ENCODE measurements at places on chromosomes 6 and 20.
A peak's percentile ranks its signal among the peaks of the same experiment; 100 is the strongest.

GRCh38 chr6:89547281-89547680 lies 91.3 kb downstream of the LYRM2 start:
- no peak for DNase-seq

- no peak for DNase-seq
These were observed 9.3 kb downstream of the ECT2L start for GRCh38 chr6:138805016-138805765.

GRCh38 chr6:108594640-108595039 lies 33.9 kb downstream of the FOXO3 start:
- DNase-seq, result no peak

DNA sequence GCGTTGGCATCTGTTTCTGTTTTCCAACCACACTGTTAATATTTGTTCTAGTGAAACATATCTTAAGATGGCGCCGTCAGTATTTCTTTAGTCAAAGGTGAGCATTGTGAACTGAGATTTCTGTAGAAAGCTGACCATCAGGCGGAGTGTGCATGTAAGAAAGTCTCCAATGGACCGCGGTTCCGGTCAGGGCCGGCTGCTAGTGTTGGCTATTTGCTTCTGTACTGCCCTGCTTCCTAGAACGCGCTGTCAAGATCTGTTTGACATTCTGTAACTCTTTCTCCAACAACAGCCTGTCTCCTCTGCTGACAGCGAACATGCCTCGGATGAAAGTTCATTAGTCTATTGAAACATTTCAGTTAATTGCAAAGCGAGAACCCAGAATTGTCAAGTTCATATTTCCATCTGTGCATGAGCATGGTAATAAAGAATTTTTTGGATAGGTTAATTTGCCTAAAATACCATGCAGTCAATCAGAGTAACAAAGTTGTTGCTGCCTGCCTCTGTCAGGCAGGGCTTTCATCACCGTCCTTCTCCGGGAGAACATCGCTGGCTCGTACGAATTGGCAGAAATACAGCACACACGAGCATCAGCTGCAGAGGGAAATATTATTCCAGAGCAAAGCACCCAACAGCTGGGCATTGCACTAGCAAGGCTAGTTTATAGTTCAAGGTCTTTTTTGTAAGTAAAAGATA lies 369.1 kb downstream of the CDH4 start:
- no peak for DNase-seq

GRCh38 chr20:12531626-12532025 lies 477.1 kb upstream of the SPTLC3 start:
- DNase-seq, result no peak

DNA sequence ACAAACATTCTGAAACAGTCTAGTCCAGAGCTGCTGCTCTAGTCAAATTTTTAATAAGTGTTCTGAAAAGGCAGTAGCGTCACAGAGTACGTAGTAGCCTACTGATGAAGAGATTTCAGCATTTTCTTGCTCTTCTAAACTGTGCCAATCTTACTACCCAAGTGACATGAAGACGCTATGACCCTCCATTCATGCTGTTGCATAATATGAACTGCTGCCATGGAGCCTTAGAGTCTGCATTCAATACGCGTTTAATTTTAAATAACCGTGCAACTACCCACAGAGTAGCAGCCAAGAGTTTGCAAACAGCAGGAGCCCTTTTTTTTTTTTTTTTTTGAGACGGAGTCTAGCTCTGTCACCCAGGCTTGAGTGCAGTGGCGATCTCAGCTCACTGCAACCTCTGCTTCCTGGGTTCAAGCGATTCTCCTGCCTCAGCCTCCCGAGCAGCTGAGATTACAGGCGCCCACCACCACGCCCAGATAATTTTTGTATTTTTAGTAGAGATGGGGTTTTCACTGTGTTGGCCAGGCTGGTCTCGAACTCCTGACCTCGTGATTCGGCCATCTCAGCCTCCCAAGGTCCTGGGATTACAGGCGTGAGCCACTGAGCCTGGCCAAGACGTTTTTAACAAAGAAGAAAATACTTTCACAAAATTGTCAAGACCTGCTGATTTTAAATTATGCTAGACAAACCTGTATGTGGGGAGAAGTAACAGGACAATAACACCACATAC lies 44.3 kb downstream of the EZR start:
- no peak for DNase-seq

DNA sequence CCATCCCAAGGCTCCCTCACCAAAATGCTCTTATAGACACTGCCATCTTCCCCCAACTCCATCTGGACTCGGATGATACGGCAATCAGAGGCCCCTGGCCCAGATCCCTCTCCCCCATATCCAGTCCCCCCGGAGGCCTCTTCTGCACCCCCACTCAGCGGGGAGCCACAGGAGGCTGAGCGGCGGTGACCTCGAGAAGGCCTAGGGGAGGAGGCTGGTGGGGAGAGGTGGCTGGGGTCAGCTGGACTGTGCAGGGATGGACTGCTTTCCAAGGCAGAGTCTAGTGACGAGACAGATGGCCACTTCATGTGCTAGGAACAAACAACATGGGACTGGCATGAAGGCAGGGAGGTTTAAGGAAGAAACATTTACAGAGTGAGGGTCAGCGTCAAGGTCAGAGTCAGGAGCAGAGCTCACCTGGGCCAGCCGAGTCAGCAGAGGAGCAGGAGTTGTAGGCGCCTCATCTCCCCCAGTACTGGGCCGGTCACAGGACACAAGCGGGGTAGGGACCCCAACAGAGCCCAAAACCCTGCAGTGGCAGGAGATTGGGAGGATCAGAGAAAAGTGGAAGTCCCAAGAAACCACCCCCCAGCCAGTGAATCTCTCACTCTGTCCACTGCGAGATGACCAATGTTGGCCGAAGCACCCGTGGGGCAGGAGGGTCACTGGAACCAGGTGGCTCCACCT lies 3.7 kb downstream of the PFDN6 start:
- DNase-seq, result no peak

DNA sequence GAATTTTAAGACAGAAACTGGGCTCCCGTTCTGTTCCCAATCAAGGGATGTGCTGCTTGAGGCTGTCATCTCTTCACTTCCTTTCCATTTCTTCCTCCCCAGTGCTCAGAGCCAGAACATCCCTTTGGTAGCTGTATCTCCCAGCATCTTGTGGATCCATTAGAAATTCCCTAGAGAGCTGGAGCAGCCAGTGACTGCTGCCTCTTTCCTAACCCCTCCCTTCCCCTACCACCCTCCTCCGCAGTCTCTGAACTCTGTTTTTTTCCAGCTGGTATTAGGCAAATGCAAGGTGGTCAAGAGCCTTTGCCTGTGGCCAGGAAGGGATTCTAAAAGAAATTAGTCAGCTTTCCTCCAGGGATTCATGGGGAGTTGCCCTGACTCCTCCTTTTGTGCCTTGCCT lies 208.0 kb downstream of the EYA2 start:
- DNase-seq, result no peak

DNA sequence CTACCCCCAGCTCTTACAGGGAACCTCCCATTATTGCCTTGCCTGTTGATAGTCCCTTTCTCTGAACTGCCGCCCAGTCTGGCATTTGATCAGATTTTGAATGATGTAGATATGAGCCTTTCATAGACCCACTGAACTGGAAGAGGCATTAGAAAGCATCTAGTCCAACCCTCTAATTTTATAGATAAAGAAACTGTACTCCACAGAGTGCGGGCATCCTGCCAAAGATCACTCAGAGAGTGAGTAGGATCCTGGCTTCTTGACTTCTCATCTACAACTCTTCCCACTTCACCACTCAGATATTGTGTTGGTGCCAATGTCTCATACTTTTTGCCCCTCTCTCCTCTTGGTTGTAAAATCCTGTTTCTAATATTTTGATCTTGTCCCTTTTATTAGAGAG lies 179.2 kb upstream of the BMP2 start:
- DNase-seq, result no peak

DNA sequence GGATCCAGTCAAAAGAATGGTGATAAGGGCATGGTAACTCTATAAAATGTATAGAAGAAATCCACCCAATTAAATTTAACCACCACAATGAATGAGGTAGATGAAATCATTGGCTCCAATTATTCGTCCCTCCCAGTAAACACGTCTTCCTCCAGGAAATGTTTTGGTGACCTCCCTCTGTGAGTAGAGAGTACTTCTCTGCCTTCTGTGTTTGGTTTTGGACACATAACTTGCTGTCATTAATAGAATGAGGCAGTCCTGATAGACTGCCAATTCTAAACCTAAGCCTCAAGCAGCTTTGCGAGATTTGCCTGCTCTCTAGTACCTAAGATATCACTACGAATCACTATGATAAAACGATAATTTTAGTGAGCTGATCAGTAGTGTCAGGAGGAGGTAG lies 632.8 kb downstream of the HDGFL1 start:
- DNase-seq, result no peak

GRCh38 chr6:74597840-74598239 lies 608.0 kb downstream of the COL12A1 start:
- DNase-seq, result no peak

DNA sequence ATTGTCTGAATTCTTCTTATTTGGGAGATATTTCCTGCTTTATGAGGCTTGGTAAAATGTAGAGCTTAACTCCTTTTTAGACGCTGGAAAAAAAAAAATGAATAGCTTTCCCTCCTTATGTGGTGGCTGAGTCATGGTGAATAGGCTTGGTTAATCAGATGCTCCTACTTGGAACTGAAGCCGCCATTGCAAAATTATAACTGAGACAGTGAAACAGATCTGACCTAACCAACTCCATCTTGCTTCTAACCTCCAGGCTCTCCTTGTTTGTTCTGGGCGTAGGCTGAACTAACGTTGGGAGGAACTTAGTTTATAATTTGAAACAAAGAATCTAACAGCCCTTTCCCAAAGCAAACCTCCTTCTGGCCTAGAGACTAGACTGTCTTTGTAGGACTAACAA lies 43.2 kb upstream of the PLCB4 start:
- DNase-seq, result no peak

DNA sequence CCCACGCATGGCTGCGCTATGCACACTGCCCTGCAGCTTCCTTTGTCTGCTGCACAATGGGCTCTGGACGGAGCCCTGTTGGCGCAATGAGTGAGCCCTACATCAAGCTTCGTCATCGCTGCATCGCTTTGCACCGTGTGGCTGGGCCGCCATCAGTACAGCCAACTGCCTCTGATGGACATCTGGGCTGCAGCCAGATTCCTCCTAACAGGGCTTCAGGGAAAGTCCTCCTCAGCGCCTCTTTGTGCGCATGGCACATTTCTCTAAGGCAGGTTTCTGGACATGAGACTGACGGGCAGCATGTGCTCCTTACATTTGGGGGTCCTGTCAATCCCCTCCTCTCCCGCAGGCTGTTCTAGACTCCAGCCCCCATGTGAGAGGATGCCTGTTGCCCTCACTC lies 29.7 kb upstream of the ANGPT4 start:
- DNase-seq, result no peak

- no peak for DNase-seq
These were observed 166.4 kb upstream of the ZNF217 start for GRCh38 chr20:53760025-53760441.

DNA sequence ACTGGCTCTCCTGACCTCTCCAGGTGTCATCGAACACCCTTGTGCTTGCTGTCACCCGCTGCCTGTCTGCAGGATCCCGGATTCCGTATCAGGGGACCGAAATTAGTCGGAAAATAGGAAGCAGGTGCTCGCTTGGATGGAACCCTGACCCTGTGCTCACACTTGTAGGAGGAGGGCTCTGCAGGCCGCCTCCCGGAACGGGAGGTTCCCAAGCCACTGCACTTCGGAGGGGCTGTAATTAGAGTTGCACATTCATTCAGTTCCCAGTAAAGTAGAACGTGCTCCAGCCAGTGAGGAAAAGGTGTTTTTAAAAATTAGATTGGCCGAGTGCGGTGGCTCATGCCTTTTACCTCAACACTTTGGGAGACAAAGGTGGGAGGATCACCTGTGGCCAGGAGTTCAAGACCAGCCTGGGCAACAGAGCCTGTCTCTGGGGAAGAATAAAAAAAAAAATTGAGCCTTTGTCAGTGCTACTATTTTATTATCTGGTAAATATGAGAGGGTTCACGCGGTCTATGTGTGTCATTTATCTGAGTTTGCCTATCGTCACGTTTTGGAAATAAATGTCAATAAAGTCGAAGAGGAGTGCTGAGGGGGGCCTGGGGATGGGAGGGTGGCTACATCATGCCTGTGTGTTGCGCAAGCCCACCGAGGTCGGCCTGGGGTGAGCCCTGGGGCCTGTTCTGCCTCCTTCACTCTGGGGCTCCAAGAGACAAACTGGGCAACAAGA lies 1.5 kb upstream of the GMEB2 start:
- peak; percentile 59 for DNase-seq

GRCh38 chr6:22536122-22536521 lies 33.2 kb upstream of the HDGFL1 start:
- no peak for DNase-seq

DNA sequence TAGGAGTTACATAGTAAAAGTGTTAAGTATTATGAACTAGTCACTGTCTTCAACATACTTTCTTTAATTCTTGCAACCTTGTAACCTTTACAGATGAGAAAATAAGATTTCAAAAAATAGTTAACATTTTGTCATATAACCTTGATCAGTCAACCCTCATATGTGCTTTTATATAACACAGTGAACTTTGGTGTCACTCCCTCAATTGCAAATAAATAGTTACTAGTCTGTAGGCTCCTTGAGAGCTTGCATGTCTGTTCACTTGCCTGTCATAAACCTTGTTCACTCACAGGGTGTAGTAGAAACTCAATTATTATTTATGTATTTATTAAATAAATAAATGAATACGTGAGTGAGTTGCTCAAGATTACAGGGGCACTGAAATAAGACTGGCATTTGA lies 107.5 kb downstream of the QKI start:
- DNase-seq, result no peak

- DNase-seq, result no peak
These were observed 406 bp upstream of the TRIM26 start for GRCh38 chr6:30213667-30213956.

DNA sequence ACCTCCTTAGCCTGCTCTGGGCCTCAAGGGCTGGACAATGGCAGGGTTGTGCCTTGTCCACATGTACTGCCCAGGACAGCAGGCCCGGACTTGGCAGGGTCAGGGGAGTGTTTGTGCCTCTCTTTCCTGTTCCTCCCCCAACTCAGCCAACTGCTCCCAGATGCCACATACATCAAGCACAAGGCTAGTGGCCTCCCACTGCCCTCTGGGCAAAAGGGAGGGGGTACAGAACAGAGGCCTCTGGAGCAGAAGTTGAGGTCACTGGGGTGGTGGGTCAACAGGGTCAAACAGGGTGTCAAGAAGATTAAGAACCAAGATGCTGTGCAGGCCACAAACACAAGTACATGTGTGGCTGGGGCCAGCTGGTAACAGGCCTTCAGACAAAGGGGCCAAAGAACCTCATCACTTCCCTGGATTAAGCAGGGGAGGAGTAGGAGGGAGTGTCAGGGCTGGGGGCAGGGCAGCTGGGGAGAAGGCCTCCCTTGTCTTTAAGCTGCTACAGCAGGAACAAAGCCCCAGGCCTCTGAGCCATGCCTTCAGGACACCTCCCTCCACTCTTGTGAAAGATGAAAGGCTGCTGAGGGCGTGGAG lies 36.0 kb downstream of the KCNK5 start:
- no peak for DNase-seq

Data from activated CD4-positive, alpha-beta T cell treated with anti-CD3 and anti-CD28 coated beads for 4 hours (primary cell).